ENCODE measurements at places on chromosomes 6 and 20. TPM values are rescaled to one million over a fixed set of nuclear protein-coding genes. Genes with fewer than 3 reads are reported as not detected.

IBTK gene
- total RNA-seq: 29.7 TPM

TBX18 gene
- total RNA-seq: 1.9 TPM

FAM83D gene
- total RNA-seq: 21.3 TPM

SAMD3 gene
- 43.4 TPM for total RNA-seq

REV3L gene
- 35.0 TPM for total RNA-seq

LINC00237 gene
- total RNA-seq: not detected

- no peak overlapping the region for H3K27ac ChIP-seq
- H3K27me3 ChIP-seq: no peaks in the 10 kb centered on the region
- H3K4me3 ChIP-seq: no peak overlapping the region
- peak; percentile 39 for DNase-seq
Measured at GRCh38 chr6:168120390-168121302, 41.6 kb upstream of the FRMD1 start.

GRCh38 chr20:58877976-58878360 lies 25.5 kb downstream of the GNAS start:
- H3K27me3 ChIP-seq: peaks cover 7% of the 10 kb centered on the region
- no peak overlapping the region for H3K27ac ChIP-seq
- DNase-seq: no peak
- no peak overlapping the region for H3K4me3 ChIP-seq

DNA sequence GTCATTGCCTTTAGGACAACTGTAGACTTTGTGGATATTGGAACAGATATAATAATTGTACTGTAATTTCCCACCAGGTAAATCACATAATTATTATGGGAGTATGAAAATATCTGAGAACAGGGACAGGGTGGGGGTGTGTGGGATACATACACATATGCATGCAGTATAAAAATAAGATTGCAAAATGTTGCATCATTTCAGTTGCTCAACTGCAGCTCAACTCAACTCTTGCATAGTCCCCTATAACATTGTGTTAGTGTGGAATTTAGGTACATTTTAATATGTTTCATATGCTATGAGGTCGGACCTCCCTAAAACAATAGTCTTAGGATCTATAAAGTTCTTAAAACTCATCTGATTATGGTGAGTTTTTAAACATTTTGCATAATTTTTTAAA lies 275.0 kb upstream of the FLRT3 start:
- H3K36me3 ChIP-seq: no peaks in the 10 kb centered on the region
- H3K4me3 ChIP-seq: no peak overlapping the region
- H3K4me1 ChIP-seq: peaks cover 4% of the 10 kb centered on the region
- H3K27ac ChIP-seq: no peak overlapping the region
- no peaks in the 10 kb centered on the region for H3K27me3 ChIP-seq

DNA sequence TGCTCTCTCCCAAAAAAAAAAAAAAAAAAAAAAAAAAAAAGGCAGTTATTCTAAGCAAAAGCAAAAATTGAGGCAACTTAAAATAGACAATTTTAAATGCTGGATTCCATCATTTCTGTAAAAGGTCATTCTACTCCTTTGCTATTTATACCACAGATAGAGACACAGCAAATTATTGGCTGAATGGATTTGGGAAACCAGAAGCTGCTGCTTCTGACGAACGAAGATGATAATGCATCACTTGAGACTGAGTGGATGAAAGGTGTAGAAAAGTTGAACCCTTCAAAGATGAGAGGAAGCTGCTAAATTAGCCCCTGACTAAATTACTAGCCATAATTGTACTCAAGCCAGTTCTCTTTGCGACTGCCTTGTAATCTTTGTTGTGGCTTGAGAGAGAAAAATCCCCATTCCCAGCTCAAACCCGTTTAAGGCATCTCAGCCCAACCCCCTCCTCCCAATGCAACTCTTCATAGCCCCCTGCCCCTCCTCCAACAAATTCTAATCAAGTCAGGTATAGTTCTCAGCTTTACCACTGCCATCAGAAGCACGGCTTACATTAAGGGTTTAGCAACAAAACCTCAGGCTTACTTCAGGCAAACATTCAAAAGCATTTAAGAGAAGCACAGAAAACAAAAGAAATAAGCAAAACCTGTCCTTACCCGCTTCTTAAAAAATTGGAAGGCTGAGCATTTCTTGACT lies 1.0 kb downstream of the SGK1 start:
- no peak for DNase-seq
- H3K4me3 ChIP-seq: peak overlapping the region; percentile 77
- peaks cover 54% of the 10 kb centered on the region for H3K27me3 ChIP-seq
- no peak overlapping the region for H3K27ac ChIP-seq

GRCh38 chr20:64264091-64264490 lies 8.5 kb downstream of the PCMTD2 start:
- no peak overlapping the region for H3K27ac ChIP-seq
- no peaks in the 10 kb centered on the region for H3K27me3 ChIP-seq
- H3K4me1 ChIP-seq: no peaks in the 10 kb centered on the region
- no peak for DNase-seq
- peaks cover 43% of the 10 kb centered on the region for H3K36me3 ChIP-seq
- no peak overlapping the region for H3K4me3 ChIP-seq

GRCh38 chr6:57313009-57313408 lies 4.4 kb upstream of the PRIM2 start:
- no peaks in the 10 kb centered on the region for H3K27me3 ChIP-seq
- no peak overlapping the region for H3K4me3 ChIP-seq
- no peaks in the 10 kb centered on the region for H3K36me3 ChIP-seq

DNA sequence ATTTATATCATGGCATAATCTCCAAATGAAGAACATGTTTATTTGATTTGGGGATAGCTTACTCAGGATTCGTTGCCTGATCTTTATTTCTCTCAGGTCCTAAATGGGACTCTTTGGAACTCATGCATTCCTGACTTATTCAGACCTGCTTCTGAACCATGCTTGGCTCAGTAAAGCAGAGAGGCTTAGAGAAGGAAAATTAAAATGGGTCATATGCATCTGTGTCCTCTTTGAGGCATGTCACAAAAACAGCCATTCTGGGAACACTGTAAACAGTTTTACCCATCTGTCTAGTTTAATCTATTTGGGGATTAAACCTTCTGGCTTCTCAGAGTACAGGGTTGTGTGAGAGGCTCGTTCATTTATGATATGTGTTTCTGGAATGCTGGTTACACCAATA lies 1017.3 kb downstream of the KIF16B start:
- H3K4me3 ChIP-seq: no peak overlapping the region
- H3K4me1 ChIP-seq: no peaks in the 10 kb centered on the region
- H3K36me3 ChIP-seq: no peaks in the 10 kb centered on the region
- H3K27ac ChIP-seq: no peak overlapping the region
- no peaks in the 10 kb centered on the region for H3K27me3 ChIP-seq

- H3K27me3 ChIP-seq: peaks cover 18% of the 10 kb centered on the region
- no peak for DNase-seq
- H3K4me3 ChIP-seq: no peak overlapping the region
- H3K4me1 ChIP-seq: no peaks in the 10 kb centered on the region
Measured at GRCh38 chr20:52610749-52611148, 361.4 kb upstream of the TSHZ2 start.

All from endodermal cell (in vitro differentiated cells).